Tibial artery (tissue), 4 donors: ENCODE measurements at places on chromosomes 11 and 22.

GRCh38 chr11:119108146-119108856 is 1.2 kb downstream of the C2CD2L start:
- DNase-seq = no peak
- H3K4me1 ChIP-seq = peaks cover 36% of the 10 kb centered on the region
- H3K27ac ChIP-seq = peak overlapping the region; percentile 88

- H3K4me3 ChIP-seq = no peak overlapping the region
- no peaks in the 10 kb centered on the region for H3K4me1 ChIP-seq
- no peak overlapping the region for H3K27ac ChIP-seq
- H3K36me3 ChIP-seq = no peaks in the 10 kb centered on the region
- no peaks in the 10 kb centered on the region for H3K27me3 ChIP-seq
- DNase-seq = no peak
These were observed 249.3 kb downstream of the CASP12 start for GRCh38 chr11:104649002-104649401.

- H3K27me3 ChIP-seq = no peaks in the 10 kb centered on the region
- peaks cover 27% of the 10 kb centered on the region for H3K36me3 ChIP-seq
- no peak for DNase-seq
- peak overlapping the region; percentile 94 for H3K27ac ChIP-seq
- H3K4me1 ChIP-seq = peaks cover 41% of the 10 kb centered on the region
These were observed 559 bp downstream of the SNX19 start for GRCh38 chr11:130915603-130916237.

DNA sequence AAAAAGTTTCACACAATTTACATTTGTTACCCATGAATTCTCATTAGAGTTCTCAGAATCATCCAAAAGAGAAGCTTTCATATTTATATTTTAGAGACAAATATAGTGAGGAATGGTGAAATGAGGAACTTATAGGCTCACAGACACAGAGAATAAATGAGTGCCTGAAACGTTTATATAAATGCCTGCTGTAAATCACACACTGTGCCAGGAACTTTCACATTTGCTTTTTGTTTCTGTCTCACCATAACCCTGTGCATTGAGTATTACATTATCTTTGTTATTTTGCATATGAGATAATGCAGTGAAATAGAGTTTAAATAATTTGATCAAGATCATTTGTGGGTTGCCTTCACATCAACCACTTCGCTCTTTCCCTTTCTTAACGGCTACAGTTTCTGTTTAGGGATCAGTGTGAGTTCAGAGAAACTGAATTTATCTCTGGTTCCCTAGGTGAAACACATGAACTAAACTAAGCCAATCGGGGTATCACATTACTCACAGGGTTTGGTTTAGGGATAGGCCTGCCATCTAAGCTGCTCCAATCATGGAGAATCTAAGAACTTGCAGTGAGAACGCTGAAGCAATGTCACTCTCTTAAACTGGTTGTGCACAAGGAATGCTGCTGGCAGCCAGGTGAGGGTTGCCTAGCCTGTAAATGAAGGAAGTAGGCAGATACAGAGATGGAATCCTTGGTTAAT is 1339.2 kb upstream of the TENM4 start:
- no peak overlapping the region for H3K27ac ChIP-seq
- no peaks in the 10 kb centered on the region for H3K36me3 ChIP-seq
- no peaks in the 10 kb centered on the region for H3K4me1 ChIP-seq
- DNase-seq = no peak
- no peak overlapping the region for H3K4me3 ChIP-seq

DNA sequence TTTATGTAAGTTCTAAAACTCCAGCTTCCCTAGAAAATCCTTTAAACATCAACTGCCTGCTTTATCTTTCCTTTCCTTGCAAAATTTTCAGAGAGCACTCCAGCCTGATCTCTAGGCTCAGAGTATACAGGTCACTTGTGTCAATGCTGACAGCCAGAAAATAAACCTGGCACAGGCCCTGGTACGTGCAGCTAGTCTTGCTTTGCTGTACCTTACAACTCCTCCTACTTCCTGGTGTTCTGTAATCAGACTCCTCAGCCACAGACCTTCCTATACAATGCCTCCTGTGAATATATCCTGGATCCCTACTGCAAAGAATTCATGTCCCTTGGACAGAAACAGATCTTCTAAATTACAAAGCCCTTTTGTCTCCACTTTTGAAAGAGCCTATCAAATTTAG is 24.2 kb upstream of the TMEM123 start:
- H3K4me1 ChIP-seq = no peaks in the 10 kb centered on the region
- no peak overlapping the region for H3K4me3 ChIP-seq
- H3K27ac ChIP-seq = no peak overlapping the region

DNA sequence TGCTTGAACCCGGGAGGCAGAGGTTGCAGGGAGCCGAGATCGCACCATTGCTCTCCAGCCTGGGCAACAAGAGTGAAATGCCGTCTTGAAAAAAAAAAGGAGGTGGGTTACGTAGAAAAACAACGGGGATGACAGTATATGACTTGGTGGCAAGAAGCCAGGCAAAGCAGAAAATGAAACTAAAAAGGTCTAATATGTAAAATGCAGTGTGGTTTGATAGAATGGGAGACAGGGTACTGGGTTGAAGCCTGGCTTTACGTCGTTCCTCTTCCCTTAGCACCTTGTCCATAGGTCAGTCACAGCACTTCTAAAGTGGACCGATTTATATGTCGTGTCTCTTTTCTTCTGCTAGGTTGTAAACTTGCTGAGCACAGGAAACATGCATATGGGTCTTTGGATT is 274.9 kb upstream of the ZC3H12C start:
- no peak for DNase-seq
- H3K36me3 ChIP-seq = no peaks in the 10 kb centered on the region
- H3K27me3 ChIP-seq = no peaks in the 10 kb centered on the region
- no peak overlapping the region for H3K4me3 ChIP-seq
- no peaks in the 10 kb centered on the region for H3K4me1 ChIP-seq

GRCh38 chr22:49052023-49052538 is 775.6 kb downstream of the BRD1 start:
- no peaks in the 10 kb centered on the region for H3K36me3 ChIP-seq
- H3K27ac ChIP-seq = no peak overlapping the region
- H3K4me3 ChIP-seq = peak overlapping the region; percentile 49
- peak; percentile 17 for DNase-seq
